ENCODE measurements at places on chromosomes 7 and 10. TPM values are rescaled to one million over a fixed set of nuclear protein-coding genes. Genes with fewer than 3 reads are reported as not detected.

Gene GTF2IRD2
- 27.9 TPM for total RNA-seq

Gene MNX1
- total RNA-seq: 3.0 TPM

Gene GIMAP2
- total RNA-seq: 2.4 TPM

Gene CRYGN
- total RNA-seq: 1.7 TPM

Gene ACBD7
- 7.7 TPM for total RNA-seq

Gene MPP7
- total RNA-seq: 9.7 TPM

Gene HTRA1
- total RNA-seq: 21.3 TPM

Gene FAM25G
- total RNA-seq: 8.3 TPM

Gene NOC3L
- total RNA-seq: 32.2 TPM

- no peak for DNase-seq
Measured at GRCh38 chr7:94660006-94660405, 4.1 kb upstream of the SGCE start.

DNA sequence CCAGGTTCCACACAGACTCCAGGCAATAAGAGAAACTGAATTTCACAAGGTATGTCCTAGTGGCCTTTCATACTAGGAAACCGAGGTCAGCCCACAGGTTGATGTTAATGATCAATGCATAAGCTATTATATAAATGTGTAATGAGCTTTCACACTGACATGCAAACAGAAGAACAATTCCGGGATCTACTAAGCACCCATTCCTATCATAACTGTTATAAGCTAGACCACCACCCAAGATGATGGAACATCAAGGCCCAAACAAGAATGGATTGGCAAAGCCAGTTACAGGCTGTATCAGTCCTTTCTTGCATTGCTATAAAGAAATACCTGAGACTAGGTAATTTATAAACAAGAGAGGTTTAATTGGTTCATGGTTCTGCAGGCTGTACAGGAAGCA, 15.2 kb downstream of the SORBS1 start:
- no peak for DNase-seq

DNA sequence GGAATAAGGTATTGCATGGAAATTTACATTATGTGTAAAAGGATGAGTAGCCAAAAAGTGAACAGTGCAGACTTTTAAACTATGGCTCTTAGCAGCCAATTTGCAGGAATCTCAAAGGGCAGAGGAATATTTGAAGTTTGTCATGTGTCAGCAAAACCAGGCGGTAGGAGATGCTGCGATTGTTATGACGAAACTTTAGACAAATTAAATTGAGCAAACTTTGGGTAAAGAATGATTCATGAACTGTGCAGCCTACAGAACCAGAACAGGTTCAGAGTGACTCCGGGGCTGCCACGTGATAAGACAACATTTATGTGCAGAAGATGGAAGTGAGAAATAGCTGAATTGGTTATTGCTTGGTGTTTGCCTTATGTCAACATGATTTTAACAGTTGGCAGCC, 39.2 kb upstream of the CCDC6 start:
- DNase-seq: no peak

DNA sequence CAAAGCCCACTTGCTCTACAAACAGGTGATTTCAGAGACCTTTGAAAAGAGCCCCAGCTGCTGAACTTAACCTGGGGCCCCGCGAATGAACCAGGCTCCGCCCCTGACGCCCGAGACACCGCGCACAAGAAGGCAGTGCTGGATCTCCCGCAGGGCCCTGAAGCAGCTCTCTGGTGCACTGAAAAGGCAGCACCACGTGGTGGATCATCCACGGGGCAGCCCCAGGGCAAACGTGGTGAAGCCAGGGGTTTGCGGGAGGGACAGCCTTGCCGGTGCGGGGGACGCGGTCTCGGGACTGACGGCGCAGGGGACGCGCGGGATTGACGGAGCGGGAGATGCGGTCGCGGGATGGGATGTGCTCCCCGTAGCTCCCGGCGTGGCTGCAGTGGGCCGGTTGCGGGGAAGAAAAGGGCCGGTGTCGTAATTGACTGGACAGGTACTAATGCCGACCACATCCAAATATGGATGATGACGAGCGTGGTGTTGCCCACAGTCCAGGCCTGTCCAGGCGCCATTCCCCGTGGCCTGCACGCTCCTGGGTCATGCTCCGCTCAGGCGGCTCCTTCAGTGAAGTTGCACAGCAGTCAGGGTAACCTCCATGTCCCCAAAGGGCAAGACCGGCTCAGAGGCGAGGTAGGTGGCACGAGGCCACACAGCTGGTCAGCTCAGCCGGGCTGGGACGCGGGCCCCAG, 421.1 kb downstream of the DNAJB6 start:
- DNase-seq: no peak

DNA sequence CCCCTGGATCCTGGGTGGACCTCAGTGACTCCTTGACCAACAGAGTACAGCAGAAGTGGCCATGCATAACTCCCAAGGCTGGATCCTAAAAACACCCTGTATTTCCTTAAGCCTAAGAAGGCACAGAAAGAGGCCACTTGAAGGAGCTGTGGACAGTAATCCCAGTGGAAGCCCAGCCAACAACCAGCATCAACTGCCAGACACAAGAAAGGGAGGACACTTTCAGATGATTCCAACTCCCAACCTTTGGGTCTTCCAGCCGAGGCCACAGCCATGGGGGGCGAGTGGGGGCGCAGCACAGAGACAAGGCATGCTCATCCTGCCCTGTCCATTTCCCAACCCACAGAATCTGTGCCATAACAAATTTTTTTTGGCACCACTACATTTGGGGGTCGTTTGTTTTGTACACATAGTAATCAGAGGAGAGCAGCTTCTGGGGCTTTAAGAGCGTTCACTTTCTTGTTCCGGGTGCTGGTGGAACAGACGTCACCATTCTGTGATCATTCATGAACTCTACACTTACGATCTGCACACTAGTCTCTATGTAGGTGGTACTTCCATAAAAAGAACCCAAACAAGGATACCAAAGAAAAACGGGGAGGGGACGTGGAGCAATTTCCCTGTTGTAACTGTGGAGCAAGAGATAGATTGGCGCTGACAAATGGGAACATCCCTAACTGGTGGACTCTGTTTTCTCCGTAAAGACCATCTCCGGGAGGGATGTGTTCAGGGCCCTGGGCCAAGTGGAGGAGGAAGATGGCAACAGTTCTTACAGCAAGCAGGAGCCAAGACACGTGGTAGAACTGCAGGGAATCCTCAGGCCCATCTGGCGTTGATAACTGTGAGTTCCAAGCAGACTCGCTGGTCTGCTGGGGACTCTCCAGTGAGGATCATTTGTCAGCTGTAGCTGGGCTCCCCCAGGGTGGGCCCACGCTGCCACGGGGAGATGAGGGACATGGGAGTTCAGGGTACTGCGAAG, 6.0 kb upstream of the SLC29A3 start:
- peak; percentile 92 for DNase-seq

DNA sequence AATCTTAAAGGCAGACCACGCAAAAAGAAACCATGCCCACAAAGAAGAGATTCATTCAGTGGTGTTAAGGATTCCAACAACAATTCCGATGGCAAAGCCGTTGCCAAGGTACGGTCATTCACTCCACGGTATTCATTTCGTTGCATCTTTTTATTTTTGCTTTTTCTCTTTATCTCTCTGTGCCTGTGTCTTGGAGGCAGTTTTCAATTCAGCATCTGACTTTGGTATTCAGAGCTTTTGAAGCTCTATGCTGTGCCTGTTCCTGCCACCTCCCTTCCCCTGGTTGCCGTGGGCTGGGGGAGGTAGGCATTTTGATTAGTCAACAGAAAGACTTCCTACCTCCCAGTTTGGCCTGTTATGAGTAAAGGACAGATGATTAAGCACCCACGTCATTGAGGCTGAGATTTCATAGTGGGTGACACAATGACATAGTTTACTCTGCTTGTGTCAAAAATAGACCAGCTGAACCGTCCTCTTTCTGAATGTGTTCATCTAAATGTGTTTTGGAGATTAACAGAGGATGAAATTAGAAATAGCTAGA, 149.5 kb downstream of the ARID5B start:
- DNase-seq: peak; percentile 81

GRCh38 chr10:42743697-42744096, 38.9 kb upstream of the BMS1 start:
- no peak for DNase-seq

GRCh38 chr7:39260279-39260844, 282.7 kb downstream of the POU6F2 start:
- DNase-seq: no peak

DNA sequence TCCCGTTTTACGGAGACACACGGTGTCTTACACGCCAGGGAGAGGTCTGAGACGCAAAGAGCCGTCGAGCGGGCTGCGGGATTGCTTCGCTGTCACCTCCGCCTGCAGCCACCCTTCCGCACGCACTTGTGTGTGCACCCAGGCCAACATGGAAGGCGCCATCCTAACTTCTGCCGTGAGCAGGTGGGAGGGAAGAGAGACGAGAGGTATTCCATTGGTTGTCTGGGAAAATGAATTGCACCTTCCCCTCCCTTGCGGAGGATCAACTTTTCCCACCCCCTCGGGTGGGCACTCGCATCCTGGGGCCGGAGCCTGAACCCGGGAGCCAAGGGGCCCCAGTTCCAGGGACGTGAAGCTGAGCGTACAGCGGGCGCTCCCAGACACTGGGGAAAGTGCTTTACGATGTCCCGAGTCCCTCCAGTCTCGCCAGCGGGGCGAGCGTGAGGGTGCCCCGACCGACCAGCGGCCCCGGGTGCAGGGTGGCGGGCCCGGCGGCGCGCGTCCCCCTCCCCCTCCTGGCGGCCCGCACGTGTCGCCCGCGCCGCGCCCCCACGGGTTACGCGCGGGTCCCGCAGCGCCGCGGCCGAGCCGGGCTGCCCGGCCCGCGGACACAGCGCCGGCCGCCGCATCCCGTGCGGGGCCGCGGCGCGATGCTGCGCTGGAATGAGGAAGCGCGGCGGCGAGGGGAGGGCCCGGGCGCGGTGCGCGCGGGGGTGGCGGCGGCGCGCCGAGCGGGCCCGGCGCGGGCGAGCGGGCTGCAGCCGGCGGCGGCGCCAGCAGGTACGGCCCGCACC, 984 bp upstream of the IKZF1 start:
- DNase-seq: no peak

DNA sequence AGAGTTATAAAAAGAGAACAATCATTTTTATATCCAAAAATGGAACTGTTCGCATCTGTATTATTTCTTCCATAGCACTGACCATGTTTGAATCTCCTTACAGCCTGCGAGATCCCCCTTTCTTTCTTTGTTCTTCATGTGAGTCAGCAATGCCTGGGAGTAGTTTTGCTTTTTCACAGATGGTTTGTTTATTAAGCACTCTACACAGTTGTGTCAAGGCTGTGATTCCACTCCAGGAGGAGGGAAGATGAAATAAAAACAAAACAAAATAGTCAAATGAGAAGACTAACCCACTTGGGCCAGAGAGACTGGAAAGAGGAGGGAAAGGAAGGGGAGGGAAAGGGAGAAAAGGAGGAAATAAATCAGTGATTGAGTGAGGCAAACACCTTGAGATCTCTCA, 7.8 kb downstream of the LIPF start:
- no peak for DNase-seq

DNA sequence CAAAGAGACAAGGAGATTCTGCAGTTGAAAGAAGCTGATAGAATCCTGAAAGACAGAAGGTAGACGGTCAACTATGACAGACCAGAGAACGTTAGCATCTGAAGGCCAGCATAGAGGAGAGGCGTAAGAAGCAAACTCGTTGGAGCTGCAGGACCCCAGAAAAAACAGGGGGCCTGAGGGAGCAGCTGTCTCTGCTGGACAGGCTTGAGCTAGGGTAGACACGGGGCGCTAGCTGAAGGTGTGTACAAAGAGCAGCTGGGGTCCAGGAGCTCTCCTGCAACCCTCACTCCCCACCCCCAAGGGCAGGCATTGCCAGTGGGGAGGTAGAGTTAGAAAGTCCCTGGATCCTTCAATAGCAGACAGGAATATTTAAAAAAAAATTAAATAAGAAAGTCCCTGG, 14.6 kb upstream of the GDI2 start:
- no peak for DNase-seq

DNA sequence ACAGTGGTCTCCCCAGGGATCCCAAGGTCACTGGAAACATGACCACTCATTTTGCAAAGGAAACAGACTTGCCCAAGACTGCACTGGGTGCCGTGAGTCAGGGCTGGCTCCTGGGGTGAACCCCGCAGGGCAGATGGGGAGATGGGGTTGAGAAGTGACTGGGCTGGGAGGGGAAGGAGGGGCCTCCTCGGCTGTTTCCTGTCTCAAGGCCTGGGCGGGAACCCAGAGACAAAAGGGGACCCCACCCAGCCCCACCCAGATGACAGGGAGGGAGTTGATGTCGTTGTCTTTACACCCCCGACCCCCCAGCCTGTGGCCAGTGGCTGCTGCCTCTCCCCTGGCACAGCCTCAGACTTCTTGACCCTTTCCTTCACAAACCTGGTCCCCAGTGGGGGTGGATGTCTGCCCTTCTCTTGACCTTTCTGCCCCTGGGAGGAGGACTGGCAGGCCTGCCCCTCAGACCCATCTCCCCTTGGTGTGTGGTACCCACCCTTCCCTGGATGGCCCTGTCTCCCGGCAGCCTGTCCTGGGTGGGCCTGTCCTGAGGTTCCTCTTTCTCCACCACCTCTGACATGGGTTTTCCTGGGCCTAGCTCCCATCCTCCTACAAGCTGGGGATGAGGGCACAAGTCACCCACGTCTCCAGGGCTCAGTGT, 1.4 kb downstream of the MYO1G start:
- no peak for DNase-seq

GRCh38 chr10:29397221-29397620, 108.4 kb downstream of the LYZL1 start:
- DNase-seq: no peak

DNA sequence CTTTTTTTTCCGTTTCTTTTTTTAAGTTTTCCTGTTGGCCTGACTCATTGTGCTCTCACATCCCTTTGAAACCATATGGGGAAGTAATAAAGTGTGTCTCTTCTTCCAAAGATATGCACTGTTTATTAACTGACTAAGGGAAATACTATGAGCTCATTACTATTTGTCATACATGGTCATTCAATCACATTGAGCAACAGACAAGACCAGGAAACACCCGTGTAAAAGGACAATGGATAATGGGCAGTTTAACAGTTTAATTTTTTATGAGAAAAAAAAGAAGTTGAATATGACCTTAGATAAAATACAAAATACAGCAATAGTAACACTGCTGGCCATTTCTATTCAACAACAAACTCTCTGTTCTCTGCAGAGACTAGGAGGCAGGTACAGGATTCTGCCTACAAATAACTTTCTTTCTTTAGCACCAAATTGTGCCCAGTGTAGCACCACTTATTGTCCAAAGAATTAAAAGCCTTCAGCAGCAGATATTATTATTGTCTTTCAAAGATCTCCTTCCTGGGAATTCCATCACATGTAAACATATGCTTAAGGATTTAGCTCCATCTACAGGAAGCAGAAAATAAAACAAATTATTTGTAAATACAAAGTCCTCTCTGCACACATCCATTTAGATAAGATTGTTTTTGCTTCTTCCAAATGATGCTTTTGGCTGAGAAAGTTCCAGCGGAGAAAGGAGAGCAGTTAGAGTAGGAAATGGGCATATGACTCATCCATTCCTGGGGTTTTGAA, 55.0 kb upstream of the AKR1E2 start:
- DNase-seq: no peak

- DNase-seq: no peak
Measured at GRCh38 chr10:26517141-26517867, 79.2 kb downstream of the APBB1IP start.

All from testis (tissue), 5 donors.